ENCODE measurements at places on chromosomes 6 and 20.
A peak's percentile ranks its signal among the peaks of the same experiment; 100 is the strongest.

DNA sequence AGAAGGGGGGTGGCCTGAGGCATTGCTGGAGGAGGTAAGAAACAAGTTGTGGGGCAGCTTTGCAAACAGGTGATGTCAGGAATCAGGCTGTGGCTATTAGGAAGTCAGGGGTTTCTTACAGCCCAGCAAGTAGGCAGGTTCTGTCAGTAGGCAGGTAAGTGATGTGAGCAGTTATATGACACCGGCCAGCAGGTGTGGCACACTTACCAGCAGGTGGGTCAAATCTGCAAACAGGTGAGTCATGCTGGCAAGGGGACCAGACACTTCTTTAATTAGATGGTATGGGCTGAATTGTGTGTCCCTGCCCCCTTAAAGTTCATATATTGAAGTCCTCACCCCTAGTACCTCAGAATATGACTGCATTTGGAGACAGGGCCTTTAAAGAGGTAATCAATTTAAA lies 16.4 kb upstream of the ENPP4 start:
- no peak for DNase-seq

- DNase-seq, result peak; percentile 64
Observed at GRCh38 chr6:143822584-143823024, 20.5 kb upstream of the LTV1 start.

DNA sequence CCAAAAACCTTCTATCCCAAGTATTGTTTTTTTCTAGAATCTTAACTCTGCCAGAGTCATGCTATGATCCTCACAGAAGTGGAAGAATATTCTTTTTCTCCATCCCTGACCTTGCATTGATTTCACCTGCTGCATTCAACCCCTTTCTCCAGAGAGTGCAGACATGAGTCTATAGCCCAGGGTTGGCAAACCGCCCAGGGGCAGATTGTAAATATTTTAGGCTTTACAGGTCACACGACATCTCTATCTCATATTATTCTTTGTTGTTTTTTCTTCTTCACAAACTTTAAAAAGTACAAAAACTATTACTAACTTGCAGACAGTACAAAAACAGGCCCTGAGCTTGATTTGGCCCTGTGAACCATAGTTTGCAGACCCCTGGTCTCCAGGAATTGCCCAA lies 112.1 kb upstream of the ASF1A start:
- DNase-seq, result no peak

DNA sequence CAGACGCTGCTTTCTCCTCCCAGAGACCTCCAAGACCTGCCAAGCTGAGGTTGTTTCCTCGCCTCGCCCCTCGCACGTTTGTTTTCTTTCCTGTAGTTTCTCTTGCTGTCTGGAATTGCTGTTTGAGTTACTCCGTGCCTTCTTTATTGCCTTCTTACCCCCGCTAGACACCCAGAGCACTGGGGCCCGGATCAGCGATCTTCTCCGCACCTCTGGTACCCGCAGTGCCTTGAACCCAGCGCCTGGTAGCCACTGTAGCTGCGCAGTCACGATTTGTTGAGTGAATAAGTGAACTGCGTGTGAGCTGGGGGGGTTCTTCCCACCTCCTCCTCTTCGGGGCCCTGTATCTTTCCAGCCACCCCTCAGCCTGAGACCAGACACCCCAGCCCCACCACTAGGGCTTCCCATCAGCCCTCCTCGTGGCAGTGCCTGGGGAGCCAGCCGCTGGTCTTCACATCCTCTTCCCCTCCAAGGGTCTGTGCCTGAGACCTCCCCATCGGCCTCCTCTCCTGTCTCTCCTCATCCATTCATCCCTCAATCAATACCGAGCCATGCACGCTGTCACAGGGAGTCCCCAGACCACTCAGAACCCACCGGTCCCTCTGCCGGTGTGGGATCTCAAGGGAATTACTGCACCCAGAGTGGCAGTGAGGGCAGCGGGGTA lies 849 bp upstream of the BMP7 start:
- no peak for DNase-seq

GRCh38 chr20:41228858-41229257 lies 88.7 kb downstream of the ZHX3 start:
- DNase-seq, result peak; percentile 35

GRCh38 chr20:50514750-50515149 lies 4.6 kb downstream of the PTPN1 start:
- DNase-seq, result no peak

GRCh38 chr6:42128460-42129359 lies 13.7 kb downstream of the C6orf132 start:
- DNase-seq, result no peak

- peak; percentile 80 for DNase-seq
Observed at GRCh38 chr20:675453-676314, at the start of gene SCRT2. Gene SCRT2, minus strand, starts transcription at chr20:675802. Its CDS starts 201 bp downstream, at chr20:675601.

- no peak for DNase-seq
Observed at GRCh38 chr20:54107600-54108325, 37.4 kb upstream of the BCAS1 start.

- DNase-seq, result no peak
Observed at GRCh38 chr20:17615645-17616479, 46.0 kb downstream of the DSTN start.

DNA sequence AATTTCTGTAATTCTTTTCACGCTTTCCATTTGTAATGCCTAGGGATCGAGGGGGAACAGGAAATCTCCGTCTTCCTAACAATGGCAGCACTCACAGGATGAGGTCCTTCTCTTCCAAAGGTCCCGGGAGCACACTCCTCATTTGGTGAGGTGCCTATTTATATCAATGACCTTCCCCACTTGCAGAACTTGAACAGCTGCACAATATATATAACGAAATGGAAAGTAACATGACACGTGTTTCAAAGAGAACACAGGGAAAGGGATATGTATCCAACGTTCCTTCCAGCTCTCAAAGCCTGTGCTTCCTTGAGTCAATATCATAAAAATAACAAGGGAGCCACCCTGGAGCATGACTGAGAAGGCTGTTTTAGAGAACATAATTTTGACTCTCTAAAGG lies 78.6 kb upstream of the RBM24 start:
- no peak for DNase-seq

DNA sequence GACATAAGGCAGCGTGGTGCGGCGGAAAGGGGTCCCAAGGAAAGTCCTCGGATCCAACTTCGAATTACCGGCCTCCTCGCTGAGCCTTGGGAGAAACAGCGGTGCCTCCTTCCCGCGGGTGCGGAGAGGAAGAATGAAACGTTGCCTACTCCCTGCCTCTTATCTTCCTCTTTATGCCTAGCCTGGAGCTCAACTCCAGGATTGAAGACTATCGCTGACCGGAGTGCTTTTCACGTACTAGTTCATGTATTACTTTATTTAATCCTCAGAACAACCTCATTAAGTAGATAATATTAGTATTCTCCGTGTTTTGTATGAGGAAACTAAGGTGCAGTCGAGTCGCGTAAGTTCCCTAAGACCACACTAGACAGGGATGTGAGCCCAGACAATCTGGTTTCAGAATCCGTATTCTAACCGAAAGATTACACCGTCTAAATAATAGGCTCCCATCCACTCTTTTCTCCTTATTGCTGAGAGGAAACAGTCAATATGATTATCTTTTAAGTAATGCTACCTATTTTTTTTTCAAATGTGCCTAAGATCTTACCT lies 793 bp upstream of the PDSS2 start:
- no peak for DNase-seq

GRCh38 chr20:24501764-24502556 lies 32.5 kb downstream of the SYNDIG1 start:
- DNase-seq, result peak; percentile 84

- no peak for DNase-seq
Observed at GRCh38 chr6:63389191-63389844, 69.5 kb upstream of the LGSN start.

DNA sequence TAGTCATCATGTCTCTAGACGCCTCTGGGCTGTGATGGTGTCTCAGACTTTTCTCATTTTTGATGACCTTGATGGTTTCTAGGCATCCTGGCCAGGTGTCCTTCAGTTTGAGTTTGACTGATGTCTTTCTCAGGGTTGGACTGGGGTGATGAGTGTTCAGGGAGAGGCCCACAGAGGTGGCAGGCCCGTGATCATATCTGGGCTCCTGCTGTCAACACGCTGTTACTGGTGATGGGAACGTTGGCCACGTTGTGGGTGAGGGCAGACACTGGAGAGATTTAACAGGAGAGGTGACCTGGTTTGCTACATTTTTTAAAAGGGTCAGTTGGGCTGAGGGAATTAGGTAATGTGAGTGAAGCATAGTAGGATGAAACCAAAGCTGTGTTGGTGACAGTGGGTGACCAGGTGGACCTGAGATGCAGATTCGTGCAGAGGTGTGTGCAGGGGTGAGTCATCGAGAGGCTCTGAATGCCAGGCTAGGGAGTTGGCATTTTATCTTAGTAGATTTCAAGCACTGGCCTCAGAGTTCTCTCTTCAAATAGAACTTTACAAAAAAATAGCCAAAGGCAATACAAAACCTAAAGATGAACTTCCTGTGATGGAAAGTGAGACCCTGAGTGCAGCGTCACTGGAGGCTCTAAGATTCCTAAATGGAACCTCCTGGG lies 174.1 kb downstream of the CDH26 start:
- no peak for DNase-seq

DNA sequence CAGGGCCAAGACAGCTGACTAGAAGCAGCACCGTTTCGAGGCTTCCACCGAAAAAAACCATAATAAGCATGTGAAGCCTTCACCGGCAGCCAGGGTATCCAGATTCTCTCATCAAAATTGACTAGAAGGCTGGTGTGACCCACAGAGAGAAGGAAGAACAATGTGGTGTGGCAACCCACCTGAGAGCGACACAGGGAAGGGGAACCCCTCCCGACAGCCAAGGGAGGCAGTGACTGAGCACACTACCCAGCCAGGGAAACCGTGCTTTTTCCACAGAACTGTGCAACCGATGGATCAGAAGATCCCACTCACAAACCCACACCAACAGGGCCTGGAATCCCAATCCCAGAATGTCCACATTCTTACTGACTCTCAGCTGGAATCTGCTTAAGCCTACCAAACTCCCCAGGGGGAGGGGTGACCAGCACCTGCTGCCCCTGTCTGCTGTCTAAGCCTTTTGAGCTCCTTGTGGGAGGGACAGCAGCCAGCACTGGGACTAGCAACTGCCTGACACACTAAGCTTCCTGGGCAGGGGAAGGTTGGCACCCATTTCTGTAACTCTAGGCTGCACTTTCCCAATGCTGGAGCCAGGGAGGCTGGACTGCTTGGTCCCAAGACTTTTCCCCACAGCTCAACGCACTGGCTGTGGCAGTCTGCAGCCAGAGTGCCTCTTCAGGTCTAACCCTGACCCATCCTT lies 231.9 kb upstream of the FAM83B start:
- DNase-seq, result no peak

- no peak for DNase-seq
Observed at GRCh38 chr20:24096264-24096663, 107.7 kb upstream of the GGTLC1 start.

DNA sequence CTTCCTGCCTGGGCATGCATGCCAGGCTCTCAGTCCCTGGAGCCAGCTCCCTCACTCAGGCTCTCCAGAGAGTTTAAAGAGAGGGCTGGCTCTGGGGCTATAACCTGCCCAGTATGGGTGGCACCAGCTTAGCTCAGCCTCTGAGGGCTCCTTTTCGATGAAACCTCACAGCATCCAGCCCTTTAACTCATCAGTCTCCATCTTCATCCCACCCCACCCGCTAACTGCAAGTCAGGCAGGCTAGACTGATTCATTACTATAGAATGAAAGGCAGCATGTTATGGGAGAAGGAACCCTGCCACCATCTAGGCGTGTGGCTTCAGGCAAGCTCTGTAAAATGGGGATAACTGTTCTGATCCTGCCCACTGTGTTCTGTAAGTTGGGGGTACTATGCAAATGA lies 53.5 kb downstream of the RAB44 start:
- peak; percentile 62 for DNase-seq

DNA sequence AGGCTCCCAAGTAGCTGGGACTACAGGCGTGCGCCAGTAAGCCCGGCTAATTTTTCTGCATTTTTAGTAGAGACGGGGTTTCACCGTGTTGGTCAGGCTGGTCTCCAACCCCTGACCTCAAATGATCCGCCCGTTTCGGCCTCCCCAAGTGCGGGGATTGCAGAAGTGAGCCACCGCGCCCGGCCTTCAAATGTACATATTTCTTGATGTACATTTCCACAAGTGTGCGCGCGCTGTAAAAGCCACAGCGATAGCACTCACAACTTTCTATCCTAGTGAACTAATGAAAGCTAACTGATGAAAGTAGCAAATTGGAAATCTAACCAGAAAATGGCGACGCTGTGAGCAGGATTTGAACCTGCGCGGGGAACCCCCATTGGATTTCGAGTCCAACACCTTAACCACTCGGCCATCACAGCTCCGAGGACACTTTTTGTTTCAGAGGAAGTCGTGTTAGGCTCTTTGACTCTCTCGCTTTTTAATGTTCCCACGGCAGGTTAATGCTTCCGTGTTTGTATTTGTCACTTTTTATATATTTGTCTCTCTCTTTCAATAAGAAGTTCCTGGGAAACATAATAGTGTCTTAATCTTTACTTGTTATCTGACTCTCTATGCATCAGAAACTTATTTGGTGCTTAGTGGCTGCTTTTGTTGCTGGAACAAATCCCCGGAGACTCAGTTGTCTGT lies 199.4 kb upstream of the ZNF184 start:
- peak; percentile 30 for DNase-seq

DNA sequence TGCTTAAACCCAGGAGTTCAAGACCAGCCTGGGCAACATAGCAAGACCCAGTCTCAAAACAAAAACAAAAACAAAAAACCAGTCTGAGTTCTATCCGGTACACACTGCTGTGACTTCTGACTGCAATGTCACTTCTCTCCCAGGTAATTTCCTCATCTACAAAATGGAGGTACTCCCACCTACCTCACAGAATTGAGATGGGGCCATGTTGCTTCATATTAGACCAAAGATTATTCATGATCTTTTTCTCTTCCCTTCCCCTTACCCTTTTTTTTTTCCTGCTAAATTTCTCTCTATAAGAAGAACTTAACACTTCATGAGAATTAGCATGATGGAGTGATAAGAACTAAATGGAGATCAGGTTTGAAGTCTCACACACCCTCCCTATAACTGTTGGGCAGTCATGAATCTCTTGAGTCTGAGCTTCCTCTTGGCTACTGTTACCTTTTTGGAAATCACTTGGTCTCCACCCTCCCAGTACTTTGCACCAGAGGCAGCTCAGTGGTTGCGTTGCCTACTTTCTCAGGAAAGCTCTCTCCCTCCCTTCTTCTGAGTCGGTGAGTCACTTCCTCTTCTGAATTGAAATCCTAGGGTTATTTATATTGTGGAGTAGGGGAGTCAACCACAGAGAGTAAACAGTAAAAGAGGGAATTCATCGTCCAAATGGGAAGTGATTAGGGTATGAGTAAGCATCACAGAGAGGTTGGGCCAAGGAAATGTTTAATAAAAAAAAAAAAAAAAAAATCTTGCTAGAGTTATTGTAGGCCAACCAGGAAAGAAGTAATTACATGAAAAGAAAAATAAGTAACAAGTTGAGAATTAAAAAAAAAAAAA lies 59.9 kb upstream of the MAP7 start:
- DNase-seq, result peak; percentile 99
